ENCODE measurements at places on chromosomes 2 and 18. TPM values are rescaled to one million over a fixed set of nuclear protein-coding genes. Genes with fewer than 3 reads are reported as not detected.
A peak's percentile ranks its signal among the peaks of the same experiment; 100 is the strongest.

GRCh38 chr2:48912110-48912509 lies 156.6 kb upstream of the LHCGR start:
- peak; percentile 18 for DNase-seq

DNA sequence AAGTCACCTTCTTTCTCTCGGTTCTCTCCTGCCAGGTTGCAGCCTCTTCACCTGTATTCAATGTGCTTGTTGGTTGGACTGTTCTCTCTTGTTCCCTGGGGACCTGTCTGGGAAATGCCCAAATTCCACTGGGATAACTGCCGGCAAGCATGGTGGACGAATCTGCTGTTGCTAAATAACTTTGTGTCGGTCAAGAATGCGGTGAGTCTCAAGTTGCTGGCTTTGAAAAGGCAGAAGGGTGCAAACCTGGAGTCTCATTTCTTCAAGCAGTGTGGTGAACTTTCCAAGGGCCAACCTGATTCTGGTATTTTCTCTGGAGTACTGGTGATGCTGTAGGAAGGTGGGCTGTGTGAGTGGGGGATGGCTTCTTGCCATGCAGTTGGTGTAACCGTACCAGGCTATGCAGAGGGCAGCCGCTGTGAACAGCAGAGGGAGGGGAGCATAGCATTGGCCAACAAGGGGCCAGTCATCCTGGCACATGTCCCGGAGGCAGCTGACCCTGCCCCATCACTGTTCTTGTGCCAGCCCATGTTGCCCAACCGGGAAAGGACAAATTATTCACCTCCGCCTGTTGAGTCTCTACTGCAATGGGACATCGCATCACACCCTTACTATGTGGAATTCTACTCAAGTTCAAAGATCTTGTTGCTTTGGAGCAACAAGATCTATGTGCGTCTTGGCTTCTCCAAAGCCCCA lies 88.1 kb upstream of the SEC11C start:
- DNase-seq, result peak; percentile 77

DNA sequence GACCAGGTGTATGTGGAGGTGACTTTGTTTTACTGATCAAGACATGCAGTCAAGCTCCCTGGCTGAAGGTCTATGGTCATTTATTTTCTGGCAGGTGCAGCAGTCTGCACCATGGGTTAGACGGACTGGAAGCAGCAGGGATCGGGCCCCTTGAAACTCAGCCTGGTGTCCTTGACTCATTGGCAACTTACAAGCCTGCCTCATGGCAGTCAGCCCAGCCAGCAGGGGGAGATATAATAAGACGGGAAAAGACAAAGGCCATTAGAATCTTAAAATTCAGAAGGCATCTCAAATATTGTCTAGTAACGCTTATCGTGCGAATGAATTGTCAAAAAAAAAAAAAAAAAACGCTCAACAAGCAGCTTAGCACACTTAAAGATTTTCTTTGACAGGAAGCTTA lies 308.2 kb downstream of the EN1 start:
- peak; percentile 8 for DNase-seq

DNA sequence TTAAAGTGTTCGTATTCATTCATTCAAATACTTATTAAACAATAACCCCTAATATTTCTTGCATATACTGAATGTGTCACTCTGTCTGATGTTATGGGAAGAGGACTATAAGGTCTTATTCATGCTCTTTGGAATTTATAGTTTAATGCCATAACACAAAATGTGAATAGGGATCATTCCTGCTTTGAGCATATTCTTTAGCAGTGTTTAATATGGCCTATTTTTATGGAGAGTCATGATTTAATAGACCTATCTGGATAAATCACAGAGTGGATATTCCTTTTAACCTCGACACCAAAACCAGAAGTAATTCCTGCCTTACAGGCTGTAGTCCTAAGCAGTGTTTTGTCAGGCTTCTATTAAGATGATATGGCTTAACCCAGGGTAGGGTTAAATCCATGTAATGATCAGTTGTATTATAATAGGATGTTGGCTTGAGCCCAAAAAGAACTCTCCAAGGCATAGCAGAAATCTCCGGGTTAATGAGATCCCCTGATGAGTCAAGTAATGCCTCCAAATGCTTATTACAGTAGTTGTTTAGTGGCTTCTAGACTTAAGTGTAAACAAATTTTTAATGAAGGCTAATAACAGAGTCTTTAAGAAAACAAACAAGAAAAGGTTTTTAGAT lies 54.3 kb downstream of the GULP1 start:
- DNase-seq, result no peak

DNA sequence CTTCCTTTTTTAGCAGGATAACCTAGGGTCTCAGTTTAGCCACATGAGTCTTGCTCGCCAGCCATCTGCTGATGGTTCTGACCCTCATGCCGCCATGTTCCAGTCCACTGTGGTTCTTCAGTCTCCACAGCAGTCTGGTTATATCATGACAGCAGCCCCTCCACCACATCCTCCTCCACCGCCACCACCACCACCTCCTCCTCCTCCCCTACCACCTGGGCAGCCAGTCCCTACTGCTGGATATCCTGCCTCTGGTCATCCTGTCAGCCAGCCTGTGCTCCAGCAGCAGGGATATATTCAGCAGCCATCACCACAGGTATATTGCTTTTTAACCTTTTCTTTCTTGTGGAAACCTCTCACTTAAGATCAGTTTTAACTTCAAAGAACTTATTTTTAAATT lies 89.9 kb upstream of the UBXN4 start:
- DNase-seq, result no peak

- DNase-seq, result no peak
Measured at GRCh38 chr2:55161295-55162210, 70.5 kb downstream of the CLHC1 start.

GRCh38 chr2:60371681-60372080 lies 181.8 kb downstream of the BCL11A start:
- DNase-seq, result no peak

DNA sequence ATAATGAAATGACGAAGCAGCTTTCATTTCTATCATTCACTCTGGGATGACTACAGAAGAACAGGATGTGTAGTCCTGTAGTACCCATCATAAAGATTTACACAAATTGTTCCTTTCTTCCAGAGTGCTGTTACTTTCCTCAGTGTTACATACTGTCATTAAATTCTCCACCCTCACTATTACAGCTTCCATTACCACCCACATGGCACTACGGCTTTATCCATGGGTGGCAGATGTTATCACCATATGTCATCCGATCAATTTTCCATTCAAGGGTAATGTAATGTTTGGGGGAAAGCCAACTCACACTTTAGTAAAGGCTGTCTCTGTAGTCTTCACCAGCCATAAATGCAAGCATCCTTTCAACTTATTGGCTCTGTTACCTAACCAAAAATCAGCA lies 7.1 kb upstream of the CSRNP3 start:
- no peak for DNase-seq

GRCh38 chr2:60450488-60450887 lies 103.0 kb downstream of the BCL11A start:
- no peak for DNase-seq

- no peak for DNase-seq
Measured at GRCh38 chr18:9766076-9766481, 58.0 kb downstream of the RAB31 start.

GRCh38 chr2:42934580-42935186 lies 142.3 kb upstream of the HAAO start:
- no peak for DNase-seq

GRCh38 chr2:135742325-135742757 lies 686 bp downstream of the UBXN4 start:
- peak; percentile 75 for DNase-seq

GRCh38 chr18:73384246-73384645 lies 516.5 kb upstream of the NETO1 start:
- DNase-seq, result no peak

- no peak for DNase-seq
Measured at GRCh38 chr2:222264791-222265320, 33.9 kb downstream of the PAX3 start.

DNA sequence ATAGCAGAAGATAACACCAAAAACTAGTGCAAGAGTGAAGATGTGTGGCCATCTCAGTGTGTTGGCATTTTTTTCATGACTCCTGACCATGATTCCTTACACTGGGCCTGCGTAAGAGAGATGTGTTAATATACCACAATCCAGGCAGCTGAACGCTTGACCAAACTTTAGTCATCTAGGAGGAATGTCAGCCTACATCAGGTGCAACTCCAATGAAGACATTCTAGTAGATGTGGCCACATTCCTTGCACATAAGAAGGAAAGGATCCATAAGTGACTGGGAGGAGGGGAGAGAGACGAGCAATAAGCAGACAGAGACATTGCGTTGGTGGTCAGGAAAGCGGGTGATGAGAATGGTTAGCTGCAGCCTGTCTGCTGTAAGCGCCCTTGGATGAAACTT lies 42.6 kb downstream of the CYRIA start:
- no peak for DNase-seq

DNA sequence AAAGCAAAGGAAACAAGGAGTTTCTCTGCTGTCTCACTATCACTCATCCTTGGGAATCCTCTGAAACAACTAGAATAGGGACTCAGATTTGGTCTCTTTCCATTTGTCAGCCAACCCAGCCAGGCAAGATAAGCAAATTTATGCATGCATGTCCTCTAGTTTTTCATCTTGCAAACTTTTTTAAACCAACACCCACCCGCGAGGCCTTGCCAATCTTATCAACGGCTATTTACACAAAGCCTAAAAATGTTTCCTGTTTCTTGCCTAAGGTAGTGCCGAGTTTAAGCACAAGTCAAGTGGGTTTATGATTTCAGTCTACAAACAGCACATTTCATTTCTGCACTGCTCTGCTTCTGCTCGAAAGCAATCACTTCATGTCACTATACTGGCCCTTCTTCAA lies 240.9 kb downstream of the STK39 start:
- DNase-seq, result no peak

GRCh38 chr2:207603486-207603885 lies 21.7 kb downstream of the METTL21A start:
- no peak for DNase-seq

- DNase-seq, result no peak
Measured at GRCh38 chr2:189569295-189569910, 11.2 kb downstream of the SLC40A1 start.

- no peak for DNase-seq
Measured at GRCh38 chr2:33917252-33917651, 318.2 kb upstream of the FAM98A start.

GRCh38 chr2:134685967-134686366 lies 32.8 kb downstream of the TMEM163 start:
- DNase-seq, result no peak

ERFE gene
- total RNA-seq, result 14.1 TPM

DSC1 gene
- total RNA-seq, result 1.1 TPM

CTLA4 gene
- 1.2 TPM for total RNA-seq

TDRD15 gene
- not detected for total RNA-seq

PLCD4 gene
- total RNA-seq, result 31.0 TPM

ECEL1 gene
- total RNA-seq, result 0.31 TPM

FAM110C gene
- 3.7 TPM for total RNA-seq

ESCO1 gene
- 32.6 TPM for total RNA-seq

MAP2 gene
- 11.5 TPM for total RNA-seq

CENPO gene
- 12.9 TPM for total RNA-seq

ROCK1 gene
- 61.2 TPM for total RNA-seq

MBD5 gene
- 50.2 TPM for total RNA-seq

ALK gene
- 0.41 TPM for total RNA-seq
